Activated CD4-positive, alpha-beta T cell treated with anti-CD3 and anti-CD28 coated beads, Interleukin-2, Interleukin-6, amounts not matched to agents 100 ng/mL and 50 ng/mL, durations not matched to agents 16 hours and 8 hours (primary cell): ENCODE measurements at places on chromosomes 7 and 10.

- DNase-seq, result no peak
Observed at GRCh38 chr10:125976960-125977605, 80.7 kb downstream of the FANK1 start.

DNA sequence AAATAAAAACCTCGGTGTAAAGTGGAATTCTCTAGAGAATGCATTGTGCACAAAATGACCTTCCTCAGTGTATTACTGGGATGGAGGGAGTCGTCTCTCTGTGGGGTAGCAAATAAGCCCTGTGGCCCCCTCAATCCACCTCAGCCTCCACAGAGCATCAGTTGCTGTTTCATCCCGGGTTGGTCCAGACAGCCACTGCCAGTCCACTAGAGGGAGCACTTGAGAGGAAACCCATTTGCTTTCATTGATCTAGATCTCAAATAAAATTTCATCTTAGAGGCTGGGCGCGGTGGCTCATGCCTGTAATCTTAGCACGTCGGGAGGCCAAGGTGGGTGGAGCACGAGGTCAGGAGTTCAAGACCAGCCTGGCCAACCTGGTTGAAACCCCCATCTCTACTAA is 1128.7 kb downstream of the CNTNAP2 start:
- peak; percentile 51 for DNase-seq

GRCh38 chr7:50782375-50783208 is at the start of gene GRB10:
GRB10 (minus strand) TSS chr7:50782896; CDS start chr7:50732322, 50,574 bp downstream.
- DNase-seq, result no peak

- no peak for DNase-seq
Observed at GRCh38 chr7:134037991-134038390, 89.1 kb upstream of the LRGUK start.

DNA sequence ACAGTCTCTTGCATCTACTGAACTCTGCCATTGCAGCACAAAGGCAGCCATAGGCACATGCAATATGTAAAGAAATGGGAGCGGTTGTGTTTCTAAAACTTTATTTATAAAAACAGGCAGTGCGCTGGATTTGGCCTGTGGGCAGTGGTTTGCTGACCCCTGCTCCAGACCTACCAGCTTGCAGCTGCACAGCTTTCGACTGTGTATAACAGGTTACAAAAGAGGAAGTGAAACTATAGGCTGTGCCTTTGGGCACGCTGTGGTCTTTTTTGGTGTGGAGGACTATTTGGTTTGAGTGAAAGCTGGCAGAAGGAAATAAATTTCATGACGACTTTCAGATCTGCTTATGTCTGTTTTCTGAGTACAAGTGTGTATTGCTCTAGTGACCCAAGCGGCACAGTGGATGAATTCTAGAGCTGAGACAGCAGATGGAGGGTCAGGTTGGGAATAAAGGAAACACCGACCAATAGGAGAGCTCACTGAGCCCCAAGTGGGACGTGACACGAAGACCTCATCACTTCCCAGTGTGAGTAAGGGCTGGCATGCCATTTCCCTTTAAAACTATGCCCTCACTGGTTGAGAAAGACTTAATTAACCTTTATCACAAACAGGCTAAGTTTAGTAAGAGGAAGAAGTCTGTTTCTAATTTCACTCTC is 152.7 kb downstream of the ANK3 start:
- DNase-seq, result peak; percentile 68

DNA sequence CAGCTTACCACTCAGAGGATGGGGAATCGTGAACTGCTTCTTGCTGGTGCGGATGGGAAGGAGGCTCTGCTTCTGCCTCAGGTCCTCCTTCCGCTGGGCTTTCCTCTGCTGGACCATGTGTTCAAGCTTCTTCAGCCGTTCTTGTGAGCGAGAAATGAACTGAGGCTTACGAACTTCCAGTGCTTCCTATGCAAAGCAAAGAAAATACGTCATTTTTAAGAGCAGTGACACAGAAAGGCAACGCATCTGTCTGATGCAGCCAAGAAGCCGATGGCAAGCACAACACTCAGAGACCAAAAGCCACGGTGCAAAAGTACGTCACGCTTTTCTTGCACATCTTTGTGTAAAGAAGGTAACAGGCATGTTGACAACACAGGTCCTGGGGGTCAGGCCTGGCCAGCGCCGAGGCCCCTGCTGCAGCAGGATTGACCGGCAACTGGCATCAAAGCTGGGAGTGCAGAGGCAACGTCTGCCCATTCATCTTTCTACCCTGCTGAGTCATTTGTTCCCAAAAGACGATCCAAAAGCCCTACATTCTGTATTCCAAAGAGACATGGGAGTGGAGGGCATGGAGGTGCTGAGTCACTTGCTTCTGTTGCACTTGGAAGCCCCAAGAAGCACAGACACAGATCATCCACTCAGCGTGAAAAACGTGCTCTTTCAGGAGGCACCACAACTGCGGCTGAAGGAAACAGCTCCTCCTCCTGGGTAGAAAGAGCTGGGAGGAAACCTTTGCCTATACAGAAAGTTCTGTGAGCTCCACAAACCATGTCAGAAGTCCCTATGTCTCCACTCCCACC is 71.0 kb upstream of the ADAM12 start:
- DNase-seq, result no peak
